EH (cell line): ENCODE measurements at places on chromosomes 7 and 10.
A peak's percentile ranks its signal among the peaks of the same experiment; 100 is the strongest.

DNA sequence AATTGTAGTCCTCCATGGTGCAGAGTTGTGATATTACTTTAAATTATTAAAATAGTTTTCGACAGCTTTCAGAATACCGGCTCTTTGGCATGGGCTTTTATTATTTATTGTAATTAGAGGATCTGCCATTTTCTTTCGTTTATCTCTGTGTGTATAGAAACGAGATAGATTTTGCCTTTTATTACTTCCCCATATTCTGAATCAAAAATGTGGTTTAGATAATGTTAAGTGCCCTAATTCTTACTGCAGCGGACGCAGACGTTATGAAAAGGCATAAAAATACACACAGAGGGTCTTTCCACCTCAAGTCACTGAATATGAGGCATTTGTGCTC lies 1.9 kb upstream of the ARID5B start:
- no peak for DNase-seq

GRCh38 chr7:43108255-43109011 lies 4.0 kb upstream of the HECW1 start:
- peak; percentile 64 for DNase-seq

DNA sequence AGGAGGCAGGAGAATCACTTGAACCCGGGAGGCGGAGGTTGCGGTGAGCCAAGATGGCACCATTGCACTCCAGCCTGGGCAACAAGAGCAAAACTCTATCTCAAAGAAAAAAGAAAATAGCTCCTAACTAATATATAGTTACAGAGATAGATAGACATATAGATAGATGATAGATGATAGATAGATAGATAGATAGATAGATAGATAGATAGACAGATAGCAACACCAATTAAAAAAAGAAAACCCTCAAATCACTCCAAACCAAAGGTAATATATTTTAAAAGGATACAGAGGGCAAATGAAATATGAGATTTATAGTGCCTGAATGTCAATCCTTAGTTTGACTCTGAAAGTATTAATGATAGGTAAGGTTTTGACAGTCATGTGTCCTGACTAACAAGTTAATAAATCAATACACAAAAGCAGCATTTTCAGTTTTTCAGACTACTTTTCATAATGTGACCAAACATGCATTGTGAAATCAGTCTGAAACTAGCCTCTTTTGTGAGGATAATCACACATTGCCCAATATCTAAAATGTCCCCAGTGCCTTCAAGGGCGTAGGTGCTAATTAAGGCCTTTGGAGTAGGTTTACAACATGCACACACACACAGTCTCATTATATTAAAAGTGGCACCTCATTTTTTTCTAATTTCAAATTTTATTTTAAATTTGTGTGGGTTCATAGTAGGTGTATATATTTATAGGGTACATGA lies 61.2 kb downstream of the BPGM start:
- DNase-seq = no peak

GRCh38 chr10:59900048-59900727 lies 6.2 kb downstream of the CCDC6 start:
- no peak for DNase-seq

DNA sequence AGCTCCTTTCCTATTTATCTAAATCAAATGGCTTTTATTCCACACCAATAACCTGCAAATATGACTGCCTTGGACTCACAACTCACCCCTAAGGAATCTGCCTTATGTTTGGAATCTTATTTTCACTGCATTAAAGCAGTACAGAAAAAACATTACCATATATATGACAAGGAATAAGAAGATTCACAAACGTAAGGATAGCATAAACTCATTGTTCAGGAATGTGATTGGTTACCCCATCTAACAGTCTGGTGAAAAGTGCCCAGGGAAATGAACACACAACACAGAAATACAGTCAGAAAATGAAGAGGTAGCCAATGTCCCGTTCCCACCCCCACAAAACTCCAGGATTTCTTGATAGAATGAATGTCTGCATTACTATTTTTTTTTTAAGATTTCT lies 2.0 kb downstream of the PPP3CB start:
- DNase-seq = peak; percentile 79

- peak; percentile 54 for DNase-seq
Measured at GRCh38 chr10:29646238-29646902, 11.6 kb upstream of the SVIL start.

DNA sequence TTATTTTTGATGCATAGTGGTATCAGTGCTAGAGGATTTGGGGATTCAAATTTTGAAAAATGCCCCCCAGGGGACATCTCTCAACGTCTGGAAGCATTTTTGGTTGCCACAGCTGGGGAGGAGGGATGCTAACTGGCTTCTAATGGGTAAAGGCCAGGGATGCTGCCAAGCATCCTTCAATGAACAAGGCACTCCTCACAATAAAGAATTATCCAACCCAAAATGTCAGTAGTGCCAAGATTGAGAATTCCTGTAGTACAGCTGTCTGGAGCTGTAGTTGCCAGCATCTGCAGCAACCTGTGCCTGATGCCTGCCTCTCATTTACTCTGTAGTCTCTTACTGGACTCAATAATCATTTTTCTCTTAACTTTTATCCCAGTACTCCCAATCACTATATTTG lies 53.5 kb downstream of the SEPTIN7 start:
- DNase-seq = no peak
